ENCODE measurements at places on chromosomes 6 and 20.

DNA sequence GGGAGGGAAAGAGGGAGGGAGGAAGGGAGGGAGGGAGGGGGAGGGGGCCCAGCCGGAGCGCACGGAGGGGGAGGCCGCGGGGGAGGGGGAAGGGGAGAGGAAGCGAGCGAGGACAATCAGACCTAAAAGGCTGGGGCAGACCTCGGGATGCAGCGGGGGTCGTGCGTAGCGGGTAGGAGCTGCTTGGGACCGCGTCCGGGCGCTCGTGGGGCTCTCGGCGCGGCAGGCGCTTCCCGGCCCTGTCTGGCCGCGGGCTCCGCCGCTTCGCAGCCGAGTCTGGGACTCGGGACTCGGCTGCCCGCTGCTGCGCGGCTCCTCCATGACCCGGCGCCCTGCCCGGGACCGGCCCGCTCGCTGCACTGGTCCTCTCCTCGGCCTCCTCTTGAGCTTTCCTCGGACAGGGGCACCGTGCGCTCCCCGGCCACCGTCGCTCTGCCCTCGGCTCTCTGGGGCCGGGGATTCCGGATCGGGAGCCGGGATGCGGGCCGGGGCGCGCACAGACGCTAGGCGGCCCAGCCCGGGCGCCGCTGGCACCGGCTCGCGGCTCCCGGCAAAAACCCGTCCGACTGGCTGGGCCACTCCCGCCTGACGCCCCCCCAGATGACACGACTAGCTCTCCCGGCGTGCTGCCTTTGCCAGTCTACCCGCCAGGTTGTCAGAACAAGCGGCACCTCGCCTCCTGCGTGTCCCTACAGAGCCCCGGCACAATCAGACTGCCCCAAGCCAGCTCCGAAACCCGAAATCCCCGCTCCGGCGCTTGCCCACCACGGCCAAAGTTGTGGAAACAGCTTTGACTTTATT is 2.2 kb downstream of the TFAP2A start:
- DNase-seq = peak; percentile 71

GRCh38 chr6:22025468-22026163 is 271.2 kb downstream of the PRL start:
- DNase-seq = peak; percentile 75

- DNase-seq = peak; percentile 25
Measured at GRCh38 chr20:45014671-45015415, 48.5 kb downstream of the STK4 start.

DNA sequence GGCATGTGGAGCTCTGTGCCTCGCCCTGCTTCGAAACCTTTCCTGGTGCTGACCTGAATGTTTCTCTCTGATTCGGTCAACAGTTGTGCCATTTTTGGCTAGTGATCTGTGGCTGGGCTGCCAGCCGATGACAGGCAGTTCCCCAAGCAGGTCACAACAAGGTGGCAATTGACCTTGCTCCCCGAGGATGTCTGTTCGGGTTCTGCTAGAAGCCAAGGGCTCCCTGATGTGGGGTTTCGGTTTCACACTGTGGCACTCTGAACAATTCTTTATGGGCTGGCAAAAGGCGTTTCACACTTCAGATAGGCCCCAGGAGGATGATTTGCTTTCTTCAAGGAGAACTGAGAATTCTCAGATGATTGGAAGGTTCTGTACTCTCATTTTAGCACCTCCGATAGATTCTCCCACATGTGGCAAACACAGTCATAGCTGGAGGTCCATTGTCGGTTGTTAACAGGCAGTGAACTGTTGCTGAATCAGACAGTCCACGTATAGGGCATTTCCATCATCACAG is 135.6 kb downstream of the SLC24A3 start:
- no peak for DNase-seq

- peak; percentile 67 for DNase-seq
Measured at GRCh38 chr6:26224547-26224912, 137.3 kb downstream of the HFE start.

- no peak for DNase-seq
Measured at GRCh38 chr6:41805830-41806774, 18.6 kb downstream of the TOMM6 start.

- no peak for DNase-seq
Measured at GRCh38 chr6:161254464-161255253, 19.2 kb downstream of the AGPAT4 start.

DNA sequence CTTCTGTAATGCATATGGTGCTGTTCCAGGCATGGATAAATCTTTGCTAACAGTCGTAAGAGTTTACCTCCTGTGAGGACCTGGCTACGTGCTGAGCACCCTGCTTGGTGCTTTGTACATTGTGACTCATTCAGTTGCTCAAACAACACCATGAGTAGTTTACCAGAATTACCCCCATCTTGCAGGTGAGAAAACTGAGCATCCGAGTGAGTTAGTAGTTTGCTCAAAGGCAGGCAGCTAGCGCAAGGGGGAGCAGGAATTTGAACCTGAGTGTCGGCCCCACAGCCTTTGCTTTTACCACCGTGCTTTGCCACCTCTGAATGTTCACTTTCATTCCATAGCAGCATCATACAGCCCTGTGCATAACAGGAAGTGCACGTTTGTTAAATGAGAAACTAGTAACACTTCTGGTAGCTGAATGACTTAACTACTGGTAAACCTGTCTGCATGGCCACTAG is 121.9 kb downstream of the MTHFD1L start:
- no peak for DNase-seq

GRCh38 chr20:59120491-59120890 is 43.1 kb upstream of the ZNF831 start:
- DNase-seq = no peak

DNA sequence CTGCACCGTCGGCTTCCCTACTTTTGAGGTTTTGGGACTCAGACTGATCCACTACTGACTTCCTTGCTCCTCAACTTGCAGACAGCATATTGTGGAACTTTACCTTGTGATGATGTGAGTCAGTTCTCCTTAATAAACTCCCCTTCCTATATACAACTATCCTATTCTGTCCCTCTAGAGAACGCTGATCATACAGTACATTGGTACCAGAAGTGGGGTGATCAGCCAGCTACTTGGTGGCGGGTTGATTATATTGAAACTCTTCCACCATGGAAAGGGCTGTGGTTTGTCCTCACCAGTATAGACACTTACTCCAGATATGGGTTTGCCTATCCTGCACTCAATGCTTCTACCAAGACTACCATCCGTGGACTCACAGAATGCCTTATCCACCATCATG is 7.6 kb upstream of the TAF4 start:
- no peak for DNase-seq

- no peak for DNase-seq
Measured at GRCh38 chr6:168615837-168616236, 174.9 kb downstream of the SMOC2 start.

GRCh38 chr20:38325905-38326304 is 20.4 kb upstream of the LBP start:
- DNase-seq = no peak

- DNase-seq = no peak
Measured at GRCh38 chr6:31634969-31635575, 14.6 kb downstream of the PRRC2A start.
